ENCODE measurements at places on chromosomes 5 and 9.

DNA sequence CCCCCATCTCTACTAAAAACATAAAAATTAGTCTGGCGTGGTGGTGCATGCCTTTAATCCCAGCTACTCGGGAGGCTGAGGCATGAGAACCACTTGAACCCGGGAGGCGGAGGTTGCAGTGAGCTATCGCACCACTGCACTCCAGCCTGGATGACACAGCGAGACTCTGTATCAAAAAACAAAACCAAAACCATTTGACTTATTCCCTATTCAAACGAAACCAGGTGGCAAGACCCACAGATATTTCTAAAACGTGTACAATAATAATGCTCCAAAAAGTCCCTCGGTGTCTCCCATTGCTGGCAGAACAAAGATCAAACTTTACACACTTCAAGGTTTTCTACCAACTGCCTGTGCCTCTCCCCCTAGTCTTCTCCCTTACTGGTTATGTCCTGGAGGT lies 29.8 kb downstream of the HMGCR start:
- no peak for DNase-seq

DNA sequence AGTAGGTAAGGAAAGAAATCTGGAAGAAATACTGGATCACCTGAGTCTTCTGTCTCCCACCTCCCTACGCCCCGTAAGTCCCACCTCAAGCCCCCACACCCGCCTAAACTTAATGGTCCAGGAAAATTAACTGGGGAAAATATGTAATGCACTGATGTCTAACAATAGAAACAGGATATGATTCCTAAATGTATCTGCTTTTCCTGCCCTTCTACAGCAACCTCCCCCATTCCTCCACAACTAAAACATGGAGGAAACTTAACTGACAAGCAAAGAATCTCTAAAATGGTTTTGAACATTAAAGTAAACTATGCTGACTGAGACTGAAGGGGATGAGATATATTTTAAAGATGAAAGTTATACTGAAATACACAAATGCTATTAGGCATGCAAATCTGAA lies 10.4 kb downstream of the RFX3 start:
- no peak for DNase-seq

DNA sequence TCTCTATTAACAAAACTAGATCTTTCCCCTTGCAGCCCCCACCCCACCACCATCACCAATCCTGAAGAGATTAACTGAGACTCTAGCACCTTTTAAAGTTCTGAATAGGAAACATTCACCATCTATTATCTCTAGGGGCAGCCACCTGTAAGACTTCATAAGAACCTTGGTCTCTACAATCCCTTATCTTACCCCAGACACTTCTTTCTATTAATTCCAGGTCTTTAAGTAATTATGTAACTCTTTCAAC lies 180.2 kb upstream of the FBXL17 start:
- no peak for DNase-seq

- DNase-seq: no peak
These were observed 41.3 kb upstream of the ORM1 start for GRCh38 chr9:114281473-114282103.

- DNase-seq: no peak
These were observed 9.0 kb upstream of the DIPK1B start for GRCh38 chr9:136703276-136703860.

GRCh38 chr5:176528761-176529115 lies 8.5 kb downstream of the RNF44 start:
- DNase-seq: no peak

- DNase-seq: no peak
These were observed 8.2 kb downstream of the SOWAHA start for GRCh38 chr5:132821350-132821749.

All from stimulated activated CD4-positive, alpha-beta T cell treated with anti-CD3 and anti-CD28 coated beads, Interleukin-4, amount 100 ng/mL, for 48 hours (primary cell).